ENCODE measurements at places on chromosomes 16 and 17.

DNA sequence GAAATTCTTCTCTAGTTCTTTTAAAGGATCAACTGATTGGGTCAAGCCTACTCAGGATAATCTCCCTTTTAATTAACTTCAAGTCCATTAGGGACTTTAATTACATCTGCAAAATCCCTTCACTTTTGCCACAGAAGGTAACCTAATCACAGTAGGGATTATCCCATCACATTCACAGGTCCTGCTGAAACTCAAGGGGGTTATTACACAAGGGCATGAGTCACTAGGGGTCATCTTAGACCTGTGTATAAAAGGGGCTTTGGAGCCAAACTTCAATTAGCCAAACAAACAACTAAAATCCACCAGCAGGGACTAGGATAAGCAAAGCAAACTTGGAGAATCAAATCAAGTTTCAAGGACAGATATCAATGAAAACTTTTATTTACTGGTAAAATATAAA is 19.4 kb downstream of the CIAPIN1 start:
- DNase-seq = no peak

GRCh38 chr17:2828397-2829038 is 32.3 kb downstream of the RAP1GAP2 start:
- no peak for DNase-seq

DNA sequence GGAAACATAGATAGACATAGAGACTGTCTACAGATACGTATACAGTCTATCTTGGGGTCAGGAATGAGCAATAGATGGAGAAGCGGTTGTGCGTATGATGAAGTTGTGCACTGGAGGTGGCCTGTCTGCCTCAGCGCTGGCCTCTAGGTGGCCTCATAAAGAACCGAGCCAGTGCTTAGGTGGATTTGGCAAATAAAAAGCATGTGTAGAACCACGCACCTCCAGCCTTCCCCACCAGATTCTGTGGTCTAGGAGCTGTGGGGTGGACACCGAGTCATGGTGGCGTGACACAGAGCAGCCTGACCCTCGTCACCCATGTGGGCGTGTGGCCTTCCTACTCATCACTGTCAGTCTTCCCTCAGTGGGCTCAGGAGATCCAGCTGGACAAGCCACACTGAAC is 34.0 kb downstream of the PGS1 start:
- no peak for DNase-seq

DNA sequence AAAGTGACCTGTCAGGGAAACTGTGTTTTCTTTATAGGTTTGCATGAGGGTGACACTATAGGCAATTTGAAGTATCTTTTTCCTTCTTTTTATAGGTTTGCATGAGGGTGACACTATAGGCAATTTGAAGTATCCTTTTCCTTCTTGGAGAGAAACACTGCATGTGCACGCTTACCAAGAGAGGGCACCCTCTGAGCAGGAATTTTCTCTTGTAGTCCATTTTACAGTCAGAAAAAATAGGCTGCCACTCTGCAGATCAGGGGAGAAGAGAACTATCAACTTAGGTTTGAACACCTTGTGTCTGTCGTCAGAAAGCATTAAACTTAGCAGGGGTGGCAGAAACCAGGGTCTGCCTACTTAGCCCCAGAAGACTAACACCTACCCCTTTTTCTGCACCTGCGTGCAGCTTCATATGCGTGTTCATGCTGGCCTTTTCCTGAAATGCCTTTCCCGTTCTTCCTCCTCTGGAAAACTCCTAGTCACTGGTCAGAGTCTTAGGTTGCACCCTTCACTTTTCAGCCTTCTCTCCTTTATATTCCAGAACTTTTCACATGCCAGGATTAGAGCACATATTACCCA is 16.4 kb upstream of the SMIM36 start:
- DNase-seq = no peak

GRCh38 chr17:56880571-56880970 is 33.3 kb downstream of the TRIM25 start:
- DNase-seq = no peak

- DNase-seq = no peak
These were observed 6.4 kb downstream of the SHISA9 start for GRCh38 chr16:12907670-12908233.

DNA sequence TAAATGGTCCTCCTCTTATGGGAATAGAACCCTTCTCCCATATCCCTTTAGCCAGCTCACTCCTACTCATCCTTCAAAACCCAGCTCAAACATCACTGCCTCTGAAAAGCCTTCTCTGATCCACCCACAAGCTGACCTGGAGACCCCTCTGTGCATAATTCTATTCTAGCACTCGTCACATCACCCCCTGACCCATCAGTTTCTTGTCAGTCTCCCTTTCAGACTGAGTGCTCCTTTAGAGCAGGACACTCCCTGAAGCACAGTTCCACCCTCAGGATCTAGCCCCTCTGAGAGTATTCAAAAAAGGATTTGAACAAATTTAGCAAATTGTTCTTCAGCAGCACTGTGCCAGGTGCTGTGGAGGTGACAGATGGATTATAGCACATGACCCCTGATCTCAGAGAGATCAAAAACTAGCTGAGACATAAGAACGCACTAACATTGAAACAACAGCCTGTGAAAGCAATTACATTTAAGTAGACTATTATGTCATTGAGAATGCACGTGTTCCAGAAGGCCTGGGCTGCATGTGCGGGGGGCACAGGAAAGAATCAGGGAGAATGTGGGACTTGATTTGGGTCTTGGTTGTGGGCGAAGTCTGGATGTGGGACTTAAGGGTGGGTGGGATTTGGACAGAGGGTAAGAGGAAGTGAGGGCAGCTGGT is 43.5 kb downstream of the MRPS23 start:
- DNase-seq = no peak

DNA sequence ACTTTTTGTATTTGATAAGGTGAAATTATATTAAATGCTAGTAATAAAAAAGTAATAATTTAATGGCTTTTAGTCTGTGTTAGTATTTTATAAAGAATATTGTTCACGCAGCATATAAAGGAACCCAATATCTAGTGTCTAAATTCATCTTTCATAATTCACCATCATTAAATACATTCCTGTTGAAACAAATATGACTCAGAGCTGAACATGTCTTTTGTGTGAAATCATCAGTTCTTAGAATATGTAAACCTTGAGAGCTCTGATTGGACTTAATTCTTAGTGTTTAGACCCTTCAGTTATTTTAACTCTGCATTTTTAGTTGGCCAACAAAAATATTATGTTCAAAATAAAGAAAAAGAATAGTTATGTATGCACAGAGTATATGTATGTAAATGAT is 71.8 kb downstream of the ABHD15 start:
- no peak for DNase-seq

Measured in esophagus squamous epithelium (tissue), 5 donors.